ENCODE measurements at places on chromosomes 1 and 21.
A peak's percentile ranks its signal among the peaks of the same experiment; 100 is the strongest.

DNA sequence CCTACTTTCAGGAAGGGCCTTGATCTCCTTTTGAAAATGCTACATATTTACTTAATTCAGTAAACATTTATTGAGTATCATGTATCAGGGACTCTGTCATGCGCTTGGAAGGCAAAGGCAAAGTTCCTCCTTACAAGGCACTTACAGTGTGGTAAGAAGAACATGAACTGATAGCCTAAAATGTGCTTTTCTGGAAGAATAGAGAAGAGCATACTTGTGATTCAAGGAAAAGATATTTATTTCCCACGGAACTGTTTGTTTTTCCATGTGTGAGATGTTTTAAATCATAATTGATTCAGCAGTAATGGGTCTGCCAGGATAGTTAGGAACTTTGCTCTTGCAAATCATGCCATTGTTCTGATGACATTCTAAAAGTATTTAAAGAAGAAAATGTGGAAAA is 110.1 kb upstream of the ZNHIT6 start:
- H3K27me3 ChIP-seq = no peaks in the 10 kb centered on the region
- no peak overlapping the region for H3K27ac ChIP-seq
- H3K36me3 ChIP-seq = no peaks in the 10 kb centered on the region
- no peaks in the 10 kb centered on the region for H3K4me1 ChIP-seq

GRCh38 chr1:207362962-207363860 is 41.7 kb downstream of the CD55 start:
- no peaks in the 10 kb centered on the region for H3K36me3 ChIP-seq
- H3K27ac ChIP-seq = no peak overlapping the region
- H3K4me3 ChIP-seq = no peak overlapping the region

DNA sequence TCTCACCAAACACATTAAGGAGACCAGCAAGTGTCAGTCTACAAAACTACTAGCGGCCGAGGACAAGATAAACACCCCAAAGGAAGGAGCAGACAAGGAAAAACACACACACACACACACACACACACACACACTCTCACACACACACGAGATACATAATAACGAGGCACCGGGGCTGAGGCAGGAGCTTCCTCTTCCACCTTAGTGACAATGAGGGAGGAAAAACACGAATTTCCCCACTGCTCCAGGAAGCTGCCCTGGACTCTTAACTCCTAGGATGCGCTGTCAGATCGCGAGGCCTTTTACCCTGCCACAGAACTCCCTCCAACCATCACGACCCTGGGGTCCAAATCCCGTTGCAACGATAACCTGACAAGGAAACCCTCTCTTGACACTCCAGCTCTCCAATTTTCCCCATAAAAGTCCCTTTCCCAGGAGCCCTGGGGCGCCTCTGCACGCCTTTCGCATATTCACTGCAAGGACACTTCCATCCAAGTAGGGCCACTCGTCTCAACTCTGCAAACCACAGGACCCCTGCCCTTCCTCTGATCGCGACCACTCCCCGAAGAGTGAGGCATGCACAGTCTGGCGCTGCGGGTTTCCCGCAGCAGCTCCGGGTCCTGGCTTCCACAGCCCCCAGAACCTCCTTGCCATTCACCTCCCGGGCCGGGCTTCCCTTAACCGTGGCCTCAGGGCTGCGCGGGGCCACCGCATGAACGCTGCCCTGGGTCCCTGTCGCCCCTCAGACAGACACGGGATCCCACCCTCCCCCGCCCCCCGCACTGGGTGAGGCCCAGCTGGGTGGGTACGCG is 581 bp downstream of the ETV3 start:
- DNase-seq = peak; percentile 31
- H3K27me3 ChIP-seq = no peaks in the 10 kb centered on the region
- H3K4me1 ChIP-seq = peaks cover 7% of the 10 kb centered on the region
- peaks cover 20% of the 10 kb centered on the region for H3K36me3 ChIP-seq
- peak overlapping the region; percentile 78 for H3K4me3 ChIP-seq
- H3K27ac ChIP-seq = peak overlapping the region; percentile 96

- H3K4me1 ChIP-seq = no peaks in the 10 kb centered on the region
- DNase-seq = no peak
- no peak overlapping the region for H3K4me3 ChIP-seq
- no peak overlapping the region for H3K27ac ChIP-seq
- H3K27me3 ChIP-seq = no peaks in the 10 kb centered on the region
Measured at GRCh38 chr1:33032126-33032869, 4.4 kb downstream of the AK2 start.

- peak overlapping the region; percentile 54 for H3K27ac ChIP-seq
- no peak overlapping the region for H3K4me3 ChIP-seq
- peaks cover 37% of the 10 kb centered on the region for H3K4me1 ChIP-seq
- no peaks in the 10 kb centered on the region for H3K27me3 ChIP-seq
- DNase-seq = peak; percentile 65
- no peaks in the 10 kb centered on the region for H3K36me3 ChIP-seq
Measured at GRCh38 chr1:206714331-206715058, 29.8 kb downstream of the MAPKAPK2 start.

DNA sequence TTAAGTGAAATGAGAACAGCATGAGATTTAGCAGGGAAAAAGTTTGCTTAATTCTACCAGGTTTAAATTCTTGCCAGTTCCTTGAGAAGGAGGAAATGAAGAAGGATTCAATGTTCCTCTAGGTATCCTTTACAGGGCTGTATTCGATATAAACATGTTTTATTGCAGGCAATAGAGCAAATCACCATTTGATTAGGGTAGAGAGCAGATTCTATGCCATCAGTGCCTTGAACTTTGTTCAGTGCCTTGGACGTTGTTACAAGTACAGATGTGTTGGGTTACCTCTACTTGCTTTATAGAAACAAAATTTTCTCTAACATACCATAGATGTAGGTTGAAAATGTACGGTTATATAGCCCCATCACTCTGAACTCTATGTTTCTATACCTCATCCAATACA is 18.2 kb upstream of the CLDN8 start:
- H3K4me3 ChIP-seq = no peak overlapping the region
- no peak for DNase-seq
- no peaks in the 10 kb centered on the region for H3K4me1 ChIP-seq
- no peaks in the 10 kb centered on the region for H3K36me3 ChIP-seq
- no peaks in the 10 kb centered on the region for H3K27me3 ChIP-seq
- peak overlapping the region; percentile 68 for H3K27ac ChIP-seq

GRCh38 chr1:198153804-198154203 is 3.0 kb upstream of the NEK7 start:
- no peaks in the 10 kb centered on the region for H3K36me3 ChIP-seq
- H3K27me3 ChIP-seq = no peaks in the 10 kb centered on the region
- H3K27ac ChIP-seq = no peak overlapping the region
- DNase-seq = no peak
- H3K4me3 ChIP-seq = no peak overlapping the region
- peaks cover 6% of the 10 kb centered on the region for H3K4me1 ChIP-seq

DNA sequence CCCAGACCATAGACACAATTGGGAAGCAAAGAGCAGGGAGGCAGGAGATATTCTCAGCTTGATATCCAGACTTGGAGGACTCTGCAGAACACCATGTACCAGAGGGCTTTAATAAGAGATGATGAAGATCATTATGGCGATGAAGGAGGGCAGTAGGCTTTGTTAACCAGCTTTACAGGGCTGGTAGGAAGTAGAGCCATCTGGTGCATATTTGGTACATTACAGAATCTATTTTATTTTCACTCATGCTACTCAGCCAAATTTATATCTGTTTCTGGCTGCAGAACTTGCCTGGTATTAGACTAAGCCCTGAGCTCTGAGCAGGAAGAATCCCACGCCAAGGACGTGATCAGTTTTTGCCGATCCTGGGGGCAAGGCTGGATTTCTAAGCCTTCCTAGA is 61.8 kb upstream of the SYT6 start:
- H3K4me3 ChIP-seq = no peak overlapping the region
- H3K4me1 ChIP-seq = no peaks in the 10 kb centered on the region
- DNase-seq = no peak
- no peak overlapping the region for H3K27ac ChIP-seq
- H3K36me3 ChIP-seq = no peaks in the 10 kb centered on the region
- no peaks in the 10 kb centered on the region for H3K27me3 ChIP-seq

DNA sequence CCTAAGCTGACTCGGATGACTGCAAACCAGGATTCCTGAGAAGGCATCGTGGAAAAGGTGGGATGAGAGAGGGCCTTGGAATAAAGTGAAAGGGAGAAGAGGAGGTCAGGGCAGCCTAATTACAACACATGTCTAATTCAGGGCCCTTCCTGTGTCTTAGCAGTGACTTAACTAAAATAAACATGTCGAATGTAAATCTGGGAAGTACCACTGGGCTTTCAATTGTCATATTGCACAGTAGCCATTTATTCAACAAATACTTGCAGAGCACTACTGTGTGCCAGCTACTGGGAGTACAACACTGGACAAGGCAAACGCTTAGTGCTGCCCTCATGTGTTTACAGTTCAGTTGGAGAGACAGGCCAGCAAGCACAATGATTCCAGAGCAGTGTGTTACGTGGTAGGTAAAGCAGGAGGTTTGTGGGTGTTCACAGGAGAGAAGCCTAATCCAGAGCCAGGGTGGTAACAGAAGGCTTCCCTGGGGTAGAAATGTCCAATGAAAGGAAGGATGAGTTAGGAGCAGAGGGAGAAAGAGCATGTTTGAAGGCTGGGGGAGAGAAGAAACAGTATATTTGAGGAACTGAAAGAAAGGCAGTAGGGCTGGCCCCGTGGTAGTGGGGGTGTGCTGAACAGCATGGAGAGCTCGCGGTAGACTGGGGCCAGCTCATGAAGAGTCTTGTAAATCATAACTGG is 38.0 kb upstream of the RASAL2 start:
- H3K27ac ChIP-seq = peak overlapping the region; percentile 45
- H3K4me3 ChIP-seq = no peak overlapping the region
- peak; percentile 46 for DNase-seq
- peaks cover 8% of the 10 kb centered on the region for H3K4me1 ChIP-seq
- no peaks in the 10 kb centered on the region for H3K36me3 ChIP-seq
- no peaks in the 10 kb centered on the region for H3K27me3 ChIP-seq

DNA sequence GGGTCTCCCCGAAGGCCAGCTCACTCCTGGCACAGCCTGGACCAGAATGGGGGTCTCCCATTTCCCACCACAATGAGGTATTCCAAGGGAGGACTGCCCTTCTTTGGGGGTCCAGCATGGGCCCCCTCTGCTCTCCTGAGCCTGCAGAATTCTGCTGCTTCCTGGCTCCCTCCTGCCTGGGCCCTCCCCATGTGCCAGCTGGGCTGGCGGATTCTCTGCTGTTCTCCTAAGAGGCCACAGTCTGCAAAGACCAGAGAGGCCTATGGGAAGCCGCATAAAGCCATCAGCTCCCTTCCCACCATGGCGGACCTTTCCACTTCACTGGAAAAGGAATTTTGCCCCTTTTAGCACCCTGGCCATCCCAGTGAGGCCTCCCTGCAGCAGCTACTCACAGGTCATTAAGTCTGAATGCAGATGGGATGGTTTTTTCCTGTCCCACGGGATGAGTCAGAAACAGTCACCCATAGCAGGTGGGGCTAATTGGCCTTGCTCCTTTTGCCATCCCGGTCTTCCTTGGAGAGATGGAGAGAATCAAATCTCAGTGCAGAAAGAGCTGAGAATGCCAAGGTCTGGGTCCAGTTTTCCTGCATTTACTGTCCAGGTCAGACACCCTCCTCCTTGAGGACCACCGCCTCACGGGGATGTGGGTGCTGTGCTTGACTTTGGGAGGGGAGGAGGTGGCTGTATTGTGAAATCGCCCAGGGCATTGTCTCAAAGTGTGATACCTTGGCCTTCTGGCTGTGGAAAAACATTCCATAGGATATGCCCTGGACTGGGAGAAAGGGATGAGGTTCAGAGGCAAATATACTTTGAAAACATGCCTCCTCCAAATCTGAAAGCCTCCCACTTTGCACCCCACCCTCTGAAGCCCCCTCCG is 23.2 kb downstream of the MYBPH start:
- no peak overlapping the region for H3K27ac ChIP-seq
- H3K27me3 ChIP-seq = no peaks in the 10 kb centered on the region
- no peak for DNase-seq
- H3K4me1 ChIP-seq = no peaks in the 10 kb centered on the region
- no peak overlapping the region for H3K4me3 ChIP-seq

DNA sequence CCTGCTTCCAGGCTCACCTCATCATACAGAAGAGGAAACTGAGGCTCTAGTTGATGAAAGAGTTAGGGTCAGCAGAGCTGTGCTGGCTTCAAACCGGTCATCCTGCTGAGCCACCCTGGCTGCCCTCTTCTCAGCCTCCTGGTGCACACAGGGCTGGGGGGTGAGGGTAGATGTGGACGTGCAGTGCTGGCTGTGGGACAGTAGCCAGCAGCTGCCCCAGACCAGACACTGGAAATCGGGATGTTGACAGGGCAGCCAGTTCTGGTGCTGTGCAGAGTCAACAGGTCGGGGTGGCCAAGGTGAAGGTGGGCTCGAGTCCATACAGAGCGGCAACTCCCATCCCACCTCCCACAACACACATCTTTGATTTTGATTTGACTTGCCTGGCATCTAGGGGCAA is 1.5 kb upstream of the CLCNKA start:
- H3K4me1 ChIP-seq = no peaks in the 10 kb centered on the region
- H3K27me3 ChIP-seq = no peaks in the 10 kb centered on the region
- H3K4me3 ChIP-seq = no peak overlapping the region
- DNase-seq = no peak
- no peaks in the 10 kb centered on the region for H3K36me3 ChIP-seq

- peak overlapping the region; percentile 66 for H3K27ac ChIP-seq
- no peak overlapping the region for H3K4me3 ChIP-seq
- no peaks in the 10 kb centered on the region for H3K36me3 ChIP-seq
- no peak for DNase-seq
Measured at GRCh38 chr1:229280921-229281320, 10.0 kb downstream of the RAB4A start.

- no peak for DNase-seq
- no peak overlapping the region for H3K27ac ChIP-seq
- H3K36me3 ChIP-seq = no peaks in the 10 kb centered on the region
- H3K4me3 ChIP-seq = no peak overlapping the region
- H3K27me3 ChIP-seq = no peaks in the 10 kb centered on the region
- H3K4me1 ChIP-seq = no peaks in the 10 kb centered on the region
Measured at GRCh38 chr1:86828024-86828423, 85.9 kb downstream of the SELENOF start.

DNA sequence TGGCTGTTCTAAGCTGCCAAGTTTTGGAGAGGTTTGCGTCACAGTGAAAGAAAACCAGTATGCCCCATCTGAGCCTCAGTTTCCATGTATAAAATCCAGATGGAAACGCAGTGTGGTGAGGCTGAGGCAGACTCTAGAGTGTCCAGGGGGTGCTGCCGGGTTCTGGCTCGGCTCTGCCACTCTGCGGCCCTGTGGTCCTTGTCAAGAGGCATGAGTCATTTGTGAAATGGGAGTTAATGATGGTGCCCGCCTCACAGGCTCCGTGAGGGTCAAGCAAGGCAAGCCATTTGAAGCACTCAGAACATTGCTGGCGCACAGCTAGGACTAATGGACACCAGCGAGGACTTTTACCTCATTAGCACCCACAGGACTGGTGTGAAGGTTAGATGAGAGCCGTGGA is 214.3 kb downstream of the PTPRU start:
- no peaks in the 10 kb centered on the region for H3K36me3 ChIP-seq
- H3K27me3 ChIP-seq = no peaks in the 10 kb centered on the region
- no peak overlapping the region for H3K4me3 ChIP-seq
- H3K4me1 ChIP-seq = no peaks in the 10 kb centered on the region

DNA sequence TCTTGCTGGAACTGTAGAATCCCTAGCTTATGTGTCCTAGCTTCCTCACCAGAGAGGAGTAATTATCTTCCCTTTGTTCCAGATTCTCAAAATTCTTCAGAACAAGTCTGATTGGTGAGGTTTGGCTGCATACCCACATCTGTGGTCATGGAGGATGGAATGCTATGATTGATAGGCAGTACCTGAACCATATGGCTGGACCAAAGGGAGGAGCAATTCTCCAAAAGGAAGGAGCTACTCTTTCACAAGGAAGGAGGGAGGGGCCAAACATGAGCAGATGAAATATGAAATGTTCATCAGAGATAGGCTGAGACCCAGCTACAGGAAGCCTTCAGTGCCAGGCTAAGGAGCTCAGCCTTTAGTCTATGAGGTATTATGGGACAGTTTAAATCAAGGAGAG is 5.0 kb upstream of the RNF19B start:
- no peak overlapping the region for H3K4me3 ChIP-seq
- no peak for DNase-seq
- H3K27ac ChIP-seq = no peak overlapping the region
- no peaks in the 10 kb centered on the region for H3K36me3 ChIP-seq
- no peaks in the 10 kb centered on the region for H3K4me1 ChIP-seq
